ENCODE measurements at places on chromosomes 6 and 20. TPM values are rescaled to one million over a fixed set of nuclear protein-coding genes. Genes with fewer than 3 reads are reported as not detected.

PSORS1C2 gene
- total RNA-seq: not detected

HLA-DRB1 gene
- total RNA-seq: 29.2 TPM

SMPDL3A gene
- 6.7 TPM for total RNA-seq

MAS1 gene
- not detected for total RNA-seq

All from heart right ventricle (tissue), 16 donors.